Activated T-cell treated with anti-CD3 and anti-CD28 coated beads, Interleukin-2, amount 50 U/mL, for 48 hours (primary cell): ENCODE measurements at places on chromosomes 12 and 14.
A peak's percentile ranks its signal among the peaks of the same experiment; 100 is the strongest.

GRCh38 chr14:58280954-58281787 lies 17.2 kb upstream of the ARID4A start:
- DNase-seq, result no peak

GRCh38 chr12:28998662-28999120 lies 150.4 kb upstream of the FAR2 start:
- peak; percentile 26 for DNase-seq

DNA sequence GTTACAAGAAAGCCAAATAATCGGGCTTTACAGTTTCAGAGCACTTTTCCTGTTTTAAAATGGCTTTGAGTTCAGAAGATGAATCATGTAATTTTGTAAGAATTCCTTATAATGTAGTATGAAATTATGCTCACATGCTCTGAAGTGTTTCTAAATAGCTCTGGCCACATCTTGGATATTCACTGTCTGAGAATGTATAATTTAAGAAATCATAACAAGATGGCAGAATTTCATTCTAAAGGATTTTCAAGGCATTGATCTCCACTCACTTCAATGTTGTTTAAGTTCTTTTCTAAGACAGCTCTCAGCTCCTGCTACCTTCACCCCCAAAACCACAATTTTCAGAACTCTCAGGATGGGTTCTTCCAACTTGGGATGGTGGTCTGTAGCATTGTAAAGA lies 180.1 kb downstream of the DACT1 start:
- no peak for DNase-seq

DNA sequence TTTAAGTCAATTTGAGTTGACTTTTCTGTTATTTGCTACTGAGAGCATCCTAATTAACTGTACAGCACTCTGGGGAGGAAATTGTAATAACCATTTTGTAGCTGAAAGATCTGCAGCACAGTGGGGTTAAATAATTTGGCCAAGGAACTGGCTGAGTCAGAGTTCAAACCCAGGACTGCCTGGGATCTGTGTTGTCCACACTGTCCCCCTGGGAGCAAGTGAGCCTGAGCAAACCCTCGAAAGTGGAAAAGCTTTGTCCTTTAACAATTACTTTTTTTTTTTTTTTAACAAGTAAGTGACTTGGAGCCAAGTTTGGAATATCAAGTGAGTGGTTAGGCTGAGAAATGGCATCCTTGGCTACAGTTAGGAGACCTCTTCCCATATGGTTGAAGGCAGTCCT lies 247.2 kb upstream of the CCDC196 start:
- no peak for DNase-seq

DNA sequence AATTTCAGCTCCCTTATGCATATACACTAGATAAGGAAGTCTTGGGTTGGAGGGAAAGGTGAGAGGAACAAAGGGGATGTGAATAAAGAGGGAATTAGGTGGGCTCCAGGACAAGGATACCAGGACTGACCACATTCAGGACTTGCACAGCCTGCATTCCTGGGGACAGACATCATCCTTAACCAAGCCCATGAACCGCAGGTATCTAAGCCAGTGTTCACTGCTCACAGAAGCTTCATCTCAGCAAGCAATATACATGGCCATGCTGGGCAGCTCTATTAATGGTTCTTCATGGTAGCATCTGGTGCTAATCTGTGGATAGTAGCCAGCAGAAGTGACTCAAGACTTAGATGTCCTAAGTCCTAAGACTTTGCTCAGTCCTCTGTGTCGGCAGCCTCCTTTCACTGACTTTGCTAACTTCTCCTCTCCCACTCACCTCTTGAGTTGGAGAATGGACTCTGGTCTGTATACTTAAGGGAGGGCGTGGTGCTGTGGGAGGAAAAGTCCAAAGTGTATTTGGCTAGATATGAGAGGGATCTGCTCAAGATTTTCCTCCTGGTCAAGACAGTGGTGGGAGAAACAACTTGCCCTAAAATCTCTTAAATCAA lies 136.1 kb downstream of the ASCL1 start:
- no peak for DNase-seq

DNA sequence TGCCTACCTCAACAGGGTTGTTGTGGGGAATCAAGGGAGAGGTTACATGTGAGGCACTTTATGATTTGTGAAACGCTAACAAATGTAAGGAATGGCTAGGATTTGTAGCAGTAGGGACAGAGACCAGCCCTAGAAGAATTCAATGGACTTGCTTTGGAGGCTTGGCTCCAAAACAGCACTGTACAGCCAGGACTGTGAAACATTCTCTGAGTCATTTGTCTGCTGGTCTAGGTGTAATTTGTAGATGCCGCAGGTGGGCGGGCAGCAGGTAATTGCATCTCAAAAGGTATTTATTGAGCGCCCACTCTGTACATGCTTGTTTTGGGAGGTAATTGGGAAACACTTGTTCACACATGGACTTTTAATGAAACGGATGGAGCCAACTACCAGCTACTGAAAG lies 11.4 kb downstream of the SLC7A8 start:
- DNase-seq, result no peak

GRCh38 chr12:64946132-64946829 lies 121.8 kb downstream of the TBC1D30 start:
- no peak for DNase-seq

GRCh38 chr14:88516861-88517357 lies 37.9 kb downstream of the PTPN21 start:
- DNase-seq, result no peak

GRCh38 chr12:7101694-7102131 lies 7.3 kb downstream of the C1RL start:
- no peak for DNase-seq

- DNase-seq, result peak; percentile 3
These were observed 8.3 kb downstream of the C3AR1 start for GRCh38 chr12:8057839-8058238.

- no peak for DNase-seq
These were observed 104.7 kb downstream of the NCOR2 start for GRCh38 chr12:124462750-124463149.

- DNase-seq, result no peak
These were observed 410.0 kb upstream of the CCDC196 start for GRCh38 chr14:66076176-66076575.

DNA sequence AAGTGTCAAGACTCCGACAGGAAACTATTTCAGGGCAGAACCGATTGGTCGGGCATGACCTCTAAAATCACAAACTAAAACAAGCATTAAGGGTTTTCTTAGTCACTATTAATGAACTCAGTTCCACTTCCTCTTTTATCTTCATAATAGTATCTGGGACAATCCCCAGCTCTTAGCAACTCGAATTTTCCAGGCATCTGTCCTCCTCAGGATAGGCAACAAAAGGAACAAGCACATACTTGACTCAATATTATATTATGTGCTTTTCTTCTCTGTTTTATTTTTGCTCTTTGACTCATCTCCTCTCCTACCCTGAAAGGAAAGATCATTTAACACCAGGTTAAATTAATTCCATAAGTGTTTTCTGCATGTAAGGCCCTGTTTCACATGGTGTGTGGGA lies 638.3 kb upstream of the TBX3 start:
- no peak for DNase-seq

DNA sequence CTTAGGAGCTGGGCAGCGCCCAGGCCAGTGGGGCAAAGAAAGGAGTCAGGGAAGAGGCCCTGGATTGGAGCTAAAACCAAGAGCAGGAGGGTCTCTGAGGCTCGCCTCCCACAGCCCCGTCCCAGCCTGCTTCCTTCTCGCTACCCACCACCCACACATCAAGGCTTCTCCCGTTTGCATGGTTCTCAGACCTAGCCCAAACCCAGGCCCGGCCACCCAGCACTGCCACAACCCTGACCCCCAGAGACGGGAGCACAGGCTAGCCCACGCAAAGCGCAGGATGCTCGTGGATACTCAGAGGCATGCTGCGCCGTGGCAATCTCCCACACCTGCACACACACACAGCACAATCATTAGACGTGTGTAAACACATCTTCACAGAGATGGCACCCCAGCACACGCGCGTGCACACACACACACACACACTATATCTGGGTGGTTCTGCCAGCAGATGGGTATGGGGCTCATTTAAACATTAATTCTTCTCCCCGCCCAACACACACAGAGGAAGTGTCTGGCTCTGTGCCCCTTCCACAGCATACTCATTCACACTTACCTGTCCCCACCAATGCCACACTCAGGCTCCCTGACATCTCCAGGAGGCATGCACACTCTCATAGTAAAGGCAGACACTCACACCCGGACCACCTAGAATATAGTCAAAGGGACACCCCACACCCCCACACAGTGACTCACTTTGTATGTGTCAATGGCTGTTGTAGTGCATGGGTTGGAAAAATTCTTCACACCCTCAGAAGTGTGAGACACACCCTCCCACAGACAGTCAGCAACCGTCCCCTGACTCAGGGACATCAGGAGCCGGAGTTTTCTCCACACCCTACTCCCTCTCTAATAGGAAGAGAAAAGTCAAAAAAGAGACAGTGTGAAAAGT lies 1.1 kb downstream of the CARMIL3 start:
- peak; percentile 76 for DNase-seq

DNA sequence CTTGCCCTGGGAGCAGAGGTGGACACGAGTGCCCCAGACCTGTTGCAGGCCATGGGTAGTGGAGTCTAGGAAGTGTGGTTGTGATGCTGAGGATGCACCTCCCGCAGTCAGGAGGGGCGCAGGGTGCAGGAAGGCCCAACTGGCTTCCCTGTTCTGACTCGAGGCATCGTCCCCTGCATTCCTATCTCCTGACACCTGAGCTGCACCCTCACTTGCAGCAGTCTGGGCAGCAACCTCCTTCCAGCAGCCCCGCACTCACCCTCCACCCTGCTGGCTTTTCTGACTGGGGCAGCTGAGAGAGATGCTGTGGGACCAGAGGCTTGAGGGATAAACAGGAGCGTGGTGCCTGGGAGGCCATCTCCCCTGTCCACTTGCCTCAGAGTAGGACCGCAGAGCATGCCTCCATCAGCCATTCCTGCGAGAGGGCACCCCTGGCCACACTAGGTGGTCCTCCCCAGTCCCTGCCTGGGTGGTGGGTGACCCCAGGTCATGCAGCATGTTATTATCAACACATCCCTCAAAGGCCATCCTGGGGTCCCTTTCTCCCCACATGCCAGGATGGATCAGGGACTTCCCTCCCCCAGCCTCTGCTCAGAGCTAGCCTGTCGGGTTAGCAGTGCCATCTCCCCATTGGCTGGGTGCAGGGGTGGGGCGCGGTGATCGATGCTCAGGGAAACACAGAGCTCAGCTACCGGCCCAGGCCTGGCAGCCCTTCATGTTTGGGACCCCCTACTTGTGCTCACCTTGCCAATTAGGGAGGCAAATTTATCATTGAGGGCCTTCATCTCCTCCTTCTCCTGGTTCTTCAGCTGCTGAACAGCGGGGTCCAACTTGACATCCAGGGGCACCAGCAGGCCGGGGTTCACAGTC lies 719 bp downstream of the KRT80 start:
- no peak for DNase-seq

GRCh38 chr14:92937051-92937937 lies 14.3 kb downstream of the CHGA start:
- peak; percentile 27 for DNase-seq

DNA sequence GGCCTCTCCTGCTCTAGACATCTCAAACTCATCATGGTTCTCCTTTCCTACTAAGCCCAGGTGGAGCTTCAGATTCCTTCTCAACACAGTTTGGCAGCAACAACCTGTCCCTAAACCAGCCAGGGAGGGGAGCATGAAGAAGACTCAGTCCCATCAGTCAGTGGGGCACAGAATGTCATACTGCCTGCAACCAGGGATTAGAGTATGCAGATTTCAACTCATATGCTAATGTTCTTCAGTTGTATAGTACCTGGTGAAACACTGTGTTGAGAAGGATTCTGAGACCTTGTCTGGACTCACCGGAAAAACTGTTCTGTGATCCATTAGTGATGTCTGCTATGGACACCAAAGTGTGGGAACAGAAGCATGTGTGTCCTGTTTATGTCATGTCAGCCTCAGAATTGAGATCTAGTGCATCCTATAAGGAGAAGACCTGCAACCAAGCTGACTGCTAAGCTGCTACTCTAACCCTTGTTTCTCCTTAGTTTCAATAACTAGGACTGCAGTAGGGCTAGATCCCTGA lies 43.6 kb downstream of the TRPV4 start:
- no peak for DNase-seq

DNA sequence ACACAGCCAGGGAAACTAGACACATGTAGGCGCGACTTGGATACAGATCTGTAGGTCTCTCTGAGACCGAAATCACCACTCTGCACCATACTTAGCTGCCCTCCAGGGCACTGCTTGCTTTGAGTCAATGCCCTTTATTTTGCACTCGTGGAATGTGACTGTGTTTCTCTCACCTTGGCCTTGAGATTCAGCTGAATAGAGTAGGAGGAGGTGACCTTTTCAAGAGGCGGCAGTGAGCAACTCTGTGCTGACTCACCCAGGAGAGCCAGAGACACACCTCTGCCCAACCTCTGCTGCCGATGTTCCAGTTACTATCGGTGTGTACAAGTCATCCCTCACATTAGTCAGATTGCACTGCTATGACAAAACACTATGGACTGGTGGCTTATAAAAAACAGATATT lies 583.4 kb downstream of the VRK1 start:
- DNase-seq, result peak; percentile 80

GRCh38 chr12:122834921-122835749 lies at the start of gene HIP1R:
TSS of gene HIP1R (plus strand) at chr12:122835457. CDS start at chr12:122835551, 94 bp downstream.
- peak; percentile 76 for DNase-seq

DNA sequence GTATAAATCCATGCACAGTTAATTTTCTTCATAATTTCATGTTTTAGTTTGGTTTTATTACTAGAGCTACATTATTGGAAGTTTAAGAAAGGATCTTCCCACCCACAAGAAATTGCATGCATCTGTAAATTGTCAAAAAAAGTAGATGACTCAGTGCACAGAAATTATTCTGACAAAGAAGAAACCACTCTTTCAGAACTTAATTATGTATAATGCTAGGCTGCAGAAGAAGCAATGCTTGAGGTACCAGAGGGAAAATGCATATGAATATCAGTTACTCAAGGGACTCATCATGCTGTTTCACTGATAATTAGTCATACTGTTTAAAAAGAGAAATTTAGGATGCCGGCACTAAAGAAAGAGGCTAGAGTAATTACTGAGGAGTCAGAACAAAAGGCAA lies 147.0 kb downstream of the SLC16A7 start:
- DNase-seq, result no peak

DNA sequence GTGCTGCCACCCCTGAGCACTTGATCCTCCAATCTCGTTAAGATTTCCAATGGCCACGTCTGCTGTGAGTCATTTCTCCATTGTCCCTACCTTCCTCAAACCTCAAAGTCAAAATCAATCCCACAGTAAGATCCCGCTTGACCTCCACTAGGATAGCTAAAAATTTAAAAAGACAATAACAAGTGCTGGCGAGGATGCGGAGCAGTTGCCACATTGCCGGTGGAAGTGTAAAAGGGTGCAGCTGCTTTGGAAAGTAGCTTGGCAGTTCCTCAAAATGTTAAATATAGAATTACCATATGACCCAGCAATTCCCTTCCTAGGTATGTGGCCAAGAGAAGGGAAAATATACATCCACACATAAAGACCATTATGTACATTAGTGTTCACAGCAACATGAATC lies 9.5 kb upstream of the BCL7A start:
- DNase-seq, result no peak

- DNase-seq, result no peak
These were observed 35.3 kb downstream of the MSRB3 start for GRCh38 chr12:65313719-65314317.
